NK-92 treated with Interleukin-12 subunit alpha and Interleukin-12 subunit beta, amount 100 ng/mL, for 24 hours (cell line): ENCODE measurements at places on chromosomes 1 and 21.

GRCh38 chr1:79920960-79921669, 914.6 kb upstream of the ADGRL4 start:
- DNase-seq, result no peak

DNA sequence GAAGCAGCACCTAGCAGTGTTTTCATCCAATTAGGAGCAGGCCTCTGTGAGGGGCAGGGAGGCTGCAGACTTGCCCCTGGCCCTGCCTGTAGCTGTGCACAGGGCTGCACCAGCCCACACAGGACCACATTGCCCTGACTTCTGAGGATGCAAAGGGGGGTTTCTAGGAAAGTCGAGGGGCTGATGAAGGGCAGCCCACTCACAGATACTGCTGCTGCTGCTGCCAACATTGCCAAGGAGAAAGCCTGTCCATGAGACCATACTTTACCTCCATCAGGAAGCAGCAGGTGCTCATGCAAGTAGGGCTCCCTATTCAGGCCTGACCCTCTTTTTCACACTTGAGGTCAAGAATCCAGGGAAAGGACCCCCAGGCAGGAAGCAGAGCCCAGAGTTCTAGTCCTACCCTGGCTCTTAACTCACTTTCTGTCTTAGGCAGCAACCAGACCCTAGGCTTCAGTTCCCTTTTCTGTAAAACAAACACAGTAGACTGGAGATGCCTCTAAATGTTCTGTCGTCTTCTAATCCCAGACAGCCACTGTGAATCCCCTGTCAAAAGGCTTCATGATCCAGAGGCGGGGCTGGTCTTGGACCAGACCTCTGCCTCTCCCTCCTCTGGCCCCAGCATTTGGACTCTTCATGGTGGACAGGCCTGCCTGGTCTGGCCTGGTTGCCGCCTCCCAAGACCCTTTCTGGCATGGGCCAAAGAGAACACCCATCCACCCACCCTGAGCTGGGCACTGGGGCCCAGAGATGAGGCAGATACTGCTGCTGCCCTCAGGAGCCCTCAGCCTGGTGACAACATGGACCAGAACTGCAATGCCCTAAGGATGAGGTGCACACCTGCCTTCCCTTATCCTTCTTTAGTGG, 120.2 kb downstream of the GLIS1 start:
- no peak for DNase-seq

GRCh38 chr1:239856067-239856466, 235.6 kb upstream of the FMN2 start:
- no peak for DNase-seq

- no peak for DNase-seq
These were observed 104.0 kb downstream of the EIF4G3 start for GRCh38 chr1:21072721-21073120.

DNA sequence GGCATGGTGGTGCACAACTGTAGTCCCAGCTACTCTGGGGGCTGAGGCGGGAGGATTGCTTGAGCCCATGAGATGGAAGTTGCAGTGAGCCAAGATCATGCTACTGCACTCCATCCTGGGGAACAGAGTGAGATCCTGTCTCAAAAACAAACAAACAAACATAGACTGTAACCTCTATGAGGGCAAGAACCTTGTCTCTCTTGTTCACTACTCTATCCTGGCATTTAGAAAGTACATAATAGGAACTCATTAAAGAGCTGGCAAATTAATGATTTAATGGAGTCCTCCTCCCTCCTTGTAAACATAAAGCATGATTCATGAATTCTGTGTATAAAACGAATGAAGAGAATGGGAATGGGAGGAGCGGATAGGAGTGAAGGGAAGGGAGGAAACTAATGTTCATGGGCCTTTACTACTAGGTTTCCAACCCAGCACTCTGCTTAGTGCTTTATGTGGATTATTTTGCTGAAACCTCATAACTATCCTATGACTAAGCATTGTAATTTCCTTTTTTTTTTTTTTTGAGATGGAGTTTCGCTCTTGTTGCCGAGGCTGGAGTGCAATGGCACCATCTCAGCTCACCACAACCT, 8.6 kb downstream of the LMOD1 start:
- DNase-seq, result no peak

GRCh38 chr1:42956739-42957138, 1.9 kb downstream of the SLC2A1 start:
- DNase-seq, result no peak

- DNase-seq, result peak; percentile 63
These were observed 15.7 kb downstream of the ABCG1 start for GRCh38 chr21:42234464-42235241.

- no peak for DNase-seq
These were observed 31.0 kb downstream of the NENF start for GRCh38 chr1:212463565-212464285.

DNA sequence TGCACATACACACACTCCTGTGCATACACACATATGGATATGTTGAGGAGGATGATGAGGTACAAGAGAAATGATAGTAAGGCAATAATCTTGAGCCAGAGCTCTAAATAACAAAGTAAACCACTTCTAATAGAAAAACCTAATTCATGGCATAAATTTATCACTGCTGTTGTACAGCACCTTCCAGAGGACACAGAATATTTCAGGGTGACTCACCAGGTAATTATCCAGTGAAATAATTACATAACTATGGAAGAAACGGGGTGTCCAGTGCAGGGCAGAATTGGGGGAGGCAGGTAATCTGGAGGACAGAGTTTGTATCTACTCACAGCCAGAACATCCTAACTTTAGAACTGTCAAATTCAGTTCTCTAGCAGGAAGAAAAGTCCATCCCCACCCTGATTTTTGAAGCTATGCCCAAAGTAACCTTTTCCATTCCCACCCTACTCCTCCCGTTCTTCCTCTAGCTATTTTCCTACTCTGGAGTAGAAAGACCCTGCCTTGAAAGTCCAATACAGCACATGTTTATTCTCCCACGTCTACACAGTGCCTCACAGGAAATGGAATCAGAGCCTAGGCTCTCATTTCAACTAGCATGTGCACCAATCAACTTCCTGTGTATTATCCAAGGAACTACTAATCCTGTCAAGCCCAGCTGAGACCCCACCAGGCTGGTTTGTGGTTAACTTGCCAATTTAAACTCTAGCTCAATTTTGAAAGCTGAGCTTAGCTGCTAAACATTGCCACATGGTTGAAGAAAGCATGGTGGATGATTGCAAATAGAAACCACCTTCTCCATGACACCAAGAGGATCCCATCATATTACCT, 96.6 kb downstream of the PTPN14 start:
- DNase-seq, result no peak

GRCh38 chr1:160451859-160452232, 51.5 kb downstream of the VANGL2 start:
- DNase-seq, result no peak

- DNase-seq, result no peak
These were observed 126.5 kb upstream of the TNFSF4 start for GRCh38 chr1:173333581-173333980.

- no peak for DNase-seq
These were observed 5.6 kb downstream of the ARHGEF16 start for GRCh38 chr1:3459940-3460671.

DNA sequence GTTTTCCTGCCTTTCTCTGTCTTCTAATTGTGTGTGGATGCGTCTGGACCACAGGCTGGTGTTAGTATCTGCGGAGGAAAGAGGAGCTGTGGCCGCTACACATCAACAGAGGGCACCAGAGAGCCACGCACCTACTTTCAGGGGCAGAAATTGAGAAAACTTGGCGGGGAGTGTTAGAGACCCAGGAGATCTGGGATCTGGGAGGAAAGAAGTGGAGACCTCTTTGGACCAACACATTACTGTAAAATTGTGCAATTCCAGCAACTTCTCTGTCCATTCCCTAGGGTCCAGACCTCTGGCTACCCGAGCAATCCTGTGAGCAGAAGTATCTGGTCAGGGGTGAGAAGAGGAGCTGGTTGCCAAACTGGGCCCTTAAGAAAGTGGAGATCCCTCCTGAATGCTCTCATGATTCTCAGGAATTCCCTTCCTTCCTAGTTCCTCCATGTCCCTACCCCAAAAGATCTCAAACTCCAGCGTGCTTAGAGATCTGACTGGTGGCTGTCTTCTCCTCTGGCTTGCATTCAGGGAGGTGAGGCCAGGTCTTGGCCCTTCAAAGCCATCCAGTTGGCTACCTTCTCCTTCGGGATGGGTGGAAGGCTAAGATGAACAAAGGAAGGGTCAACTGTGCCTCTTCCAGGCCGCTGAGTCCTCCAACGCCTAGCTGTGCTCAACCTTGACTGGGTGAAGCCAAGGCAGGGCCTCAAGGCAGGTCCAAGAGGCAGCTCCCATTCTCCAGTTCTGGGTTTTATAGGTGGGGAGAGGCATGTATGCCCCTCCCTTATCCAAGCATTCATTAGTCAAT, 1.2 kb upstream of the KIRREL1 start:
- DNase-seq, result peak; percentile 4

DNA sequence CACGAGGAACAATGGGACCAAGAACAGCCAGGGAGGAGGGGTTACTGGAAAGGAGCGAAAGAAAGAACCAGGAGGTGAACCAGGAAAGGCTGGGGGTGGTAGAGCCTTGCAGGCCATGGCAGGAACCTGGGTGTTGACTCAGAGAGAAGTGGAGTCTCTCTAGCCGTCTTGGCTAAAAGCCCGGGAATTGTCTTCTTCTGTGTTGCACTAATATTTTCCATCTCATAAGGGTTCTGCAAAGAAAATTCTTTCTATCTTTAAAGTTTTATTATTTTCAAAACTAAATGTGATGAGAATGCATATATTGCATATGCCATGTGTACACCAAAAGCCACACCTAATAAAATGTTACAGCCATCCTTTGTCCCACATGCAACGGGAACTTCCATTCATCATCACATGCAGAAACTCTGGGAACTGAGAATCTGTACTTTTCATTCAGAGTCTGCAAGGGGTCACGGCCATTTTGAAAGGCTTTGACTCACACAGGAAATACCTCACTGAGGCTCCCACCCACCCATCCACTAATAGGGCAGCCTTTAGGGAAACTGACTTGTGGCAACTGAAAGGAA, 38.0 kb downstream of the ERG start:
- no peak for DNase-seq

DNA sequence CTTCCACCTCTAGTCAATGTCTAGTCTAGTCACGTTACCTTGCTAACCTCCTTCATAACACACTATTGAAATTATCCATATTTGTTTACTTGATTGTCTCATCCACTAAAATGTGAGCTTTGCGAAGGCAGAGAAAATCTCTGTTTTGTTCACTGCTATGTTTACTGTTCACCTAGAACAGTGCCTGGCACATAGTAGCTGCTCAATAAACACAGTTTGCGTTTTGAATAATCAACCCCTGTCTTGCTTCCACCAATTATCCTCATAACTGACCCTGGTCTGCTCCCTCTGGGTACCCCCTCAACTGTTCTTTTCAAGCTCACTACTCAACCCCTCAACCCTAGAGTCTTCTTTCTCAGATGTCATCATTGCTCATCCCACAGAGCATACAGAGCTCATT, 36.5 kb upstream of the NGF start:
- DNase-seq, result no peak

GRCh38 chr1:30823627-30823968, 66.0 kb upstream of the LAPTM5 start:
- DNase-seq, result no peak

DNA sequence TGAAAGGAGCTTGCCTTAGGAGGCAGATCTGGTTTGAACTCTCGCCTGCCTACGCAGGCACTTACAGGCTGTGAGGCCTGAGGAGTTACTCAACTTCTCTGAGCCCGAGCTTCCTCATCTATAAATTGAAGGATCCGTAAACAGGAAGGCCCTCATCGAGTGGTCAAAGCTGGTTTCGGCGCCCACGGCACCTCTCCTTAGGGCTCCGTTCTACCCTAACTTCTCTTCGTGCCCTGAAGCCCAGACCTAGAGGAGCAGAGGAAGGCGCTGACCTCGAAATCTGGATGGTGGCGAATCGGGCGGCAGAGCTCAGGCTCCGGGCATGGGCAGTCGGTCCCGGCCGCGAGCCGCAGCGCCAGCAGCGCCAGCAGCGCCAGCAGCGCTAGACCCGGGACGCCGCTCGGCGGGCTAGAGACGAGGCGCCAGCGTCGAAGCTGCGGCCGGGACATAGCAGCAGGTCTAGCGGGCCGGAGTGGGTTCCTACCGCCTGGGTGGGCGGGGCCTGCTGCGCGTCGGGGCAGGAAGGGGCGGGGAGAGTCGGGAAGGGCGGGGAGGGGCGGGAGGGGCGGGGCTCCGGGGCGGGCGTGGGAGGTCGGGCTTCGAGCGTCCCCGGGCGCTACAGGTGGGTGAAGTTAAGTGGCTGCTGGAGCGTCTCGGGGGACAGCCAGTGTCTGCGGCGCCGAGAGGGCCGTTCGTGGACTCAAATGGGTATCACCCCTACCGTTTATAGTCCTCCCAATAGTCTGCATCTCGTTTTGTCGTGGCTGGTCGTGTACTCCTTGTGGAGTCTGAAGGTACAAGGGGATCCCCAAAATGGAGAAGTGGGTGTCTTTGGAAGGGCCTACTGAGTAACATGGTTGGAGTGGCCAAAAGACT, at the start of gene CTBS:
CTBS (minus strand) TSS at position 474 of the 876 bp plus-strand sequence; CDS start at position 449, 25 bp downstream.
- peak; percentile 90 for DNase-seq

GRCh38 chr1:207497941-207498340, 2.0 kb downstream of the CR1 start:
- DNase-seq, result no peak

GRCh38 chr1:69502991-69503390, 64.7 kb upstream of the LRRC7 start:
- no peak for DNase-seq

- DNase-seq, result no peak
These were observed 356.4 kb upstream of the PKN2 start for GRCh38 chr1:88327391-88328267.

DNA sequence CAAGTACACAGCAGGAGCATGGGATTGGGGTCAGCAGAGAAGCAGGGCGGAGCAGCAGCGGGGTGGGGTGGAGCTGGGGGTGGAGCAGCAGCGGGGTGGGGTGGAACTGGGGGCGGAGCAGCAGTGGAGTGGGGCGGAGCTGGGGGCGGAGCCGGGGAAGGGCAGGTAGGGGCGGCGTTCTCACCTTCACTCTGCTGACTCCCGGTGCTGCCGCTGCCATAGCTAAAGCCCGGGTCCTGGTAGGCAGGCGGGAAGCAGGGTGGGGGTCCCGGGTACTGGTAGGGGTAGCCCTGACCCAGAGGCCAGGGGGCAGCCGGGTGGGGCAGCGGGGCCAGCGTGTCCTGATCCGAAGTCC, 6.7 kb downstream of the TAS1R3 start:
- no peak for DNase-seq

DNA sequence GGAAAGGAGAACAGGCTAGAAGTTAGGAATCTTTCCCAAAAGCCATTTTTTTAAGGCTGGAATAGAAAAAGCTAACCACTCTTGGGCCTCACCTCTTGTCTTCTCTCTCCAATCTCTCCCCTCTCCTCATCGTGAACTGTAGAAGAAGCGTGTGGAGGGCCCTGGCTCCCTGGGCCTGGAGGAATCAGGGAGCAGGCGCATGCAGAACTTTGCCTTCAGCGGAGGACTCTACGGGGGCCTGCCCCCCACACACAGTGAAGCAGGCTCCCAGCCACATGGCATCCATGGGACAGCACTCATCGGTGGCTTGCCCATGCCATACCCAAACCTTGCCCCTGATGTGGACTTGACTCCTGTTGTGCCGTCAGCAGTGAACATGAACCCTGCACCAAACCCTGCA, 19.4 kb downstream of the PPP1R8 start:
- no peak for DNase-seq

DNA sequence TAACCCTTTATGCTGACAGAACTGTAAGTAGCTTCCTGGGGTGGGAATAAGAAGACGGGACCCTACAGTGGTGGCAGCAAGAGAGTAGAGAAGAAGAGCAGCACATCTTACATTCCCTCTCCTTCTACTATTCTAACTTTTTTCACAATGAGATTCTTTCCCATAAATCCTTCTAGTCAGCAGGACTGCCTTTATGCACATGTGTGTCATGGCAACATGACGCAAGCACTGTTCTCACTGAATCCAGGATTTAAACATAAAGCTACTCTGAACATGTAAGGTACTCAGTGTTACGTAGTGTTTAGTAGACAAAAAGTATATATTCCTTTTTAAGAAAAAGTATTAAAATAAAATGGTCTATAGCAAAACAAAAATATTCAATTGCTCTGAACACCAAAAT, 309.7 kb upstream of the LYPLAL1 start:
- DNase-seq, result no peak
